HuH-7 (cell line): ENCODE measurements at places on chromosomes 2 and 18.
A peak's percentile ranks its signal among the peaks of the same experiment; 100 is the strongest.

DNA sequence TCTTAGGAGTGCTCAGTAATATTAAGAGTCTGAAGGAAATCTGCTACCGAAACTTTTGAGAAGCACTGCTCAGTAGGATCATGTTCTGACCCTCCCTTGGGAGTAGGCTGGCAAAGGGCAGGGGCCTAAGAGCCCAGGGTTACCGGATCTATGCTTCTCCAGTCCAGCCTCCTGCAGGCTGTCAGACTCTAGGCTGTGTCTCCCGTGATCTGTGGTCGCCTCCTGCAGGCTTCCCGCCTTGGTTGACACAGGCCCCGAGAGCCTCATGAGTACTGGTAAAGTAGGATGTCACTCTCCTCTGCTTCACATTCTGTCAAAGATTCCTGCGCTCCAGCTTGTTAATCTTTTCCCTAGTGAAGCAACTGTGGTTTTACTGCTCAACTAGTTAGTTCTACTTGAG, 647.8 kb upstream of the RAB6C start:
- DNase-seq = no peak

DNA sequence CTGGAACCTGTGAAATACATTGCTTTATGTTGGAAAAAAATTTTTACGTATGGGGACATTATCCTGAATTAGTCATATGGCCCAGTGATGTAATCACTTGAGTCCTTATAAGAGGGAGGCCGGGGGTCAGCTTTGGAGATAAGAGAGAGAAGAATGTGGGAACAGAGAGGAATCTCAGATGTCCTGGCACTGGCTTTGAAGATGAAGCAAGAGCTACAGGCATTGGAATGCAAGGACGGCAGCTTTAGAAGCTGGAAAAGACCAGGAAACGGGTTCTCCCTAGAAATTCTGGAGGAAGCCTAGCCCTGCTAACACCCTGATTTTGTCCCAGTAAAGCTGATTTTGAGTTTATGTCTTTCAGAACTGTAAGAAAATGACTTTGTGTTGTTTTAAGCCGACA, 1129.9 kb upstream of the GYPC start:
- DNase-seq = no peak

- no peak for DNase-seq
Measured at GRCh38 chr18:6576718-6577375, 152.7 kb upstream of the ARHGAP28 start.

DNA sequence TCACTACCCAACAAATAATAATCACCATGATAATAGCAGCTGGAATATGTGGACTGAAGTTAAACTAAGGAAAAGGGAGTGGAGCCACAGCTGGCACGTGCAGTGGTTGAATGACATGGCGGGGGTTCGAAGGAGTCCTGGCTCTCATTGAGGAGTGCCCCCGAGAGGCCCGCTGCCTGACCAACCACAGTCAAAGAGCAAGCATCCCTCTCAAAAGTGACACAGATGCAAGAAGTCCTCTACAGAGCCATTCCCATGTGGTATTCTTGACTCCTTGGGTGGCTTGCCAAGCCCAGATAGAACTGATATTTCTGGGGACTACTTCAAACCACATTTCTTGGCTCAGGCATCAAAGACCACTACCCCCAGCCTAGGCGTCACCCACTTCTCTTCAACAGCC, 405.1 kb downstream of the TNS1 start:
- DNase-seq = no peak

GRCh38 chr2:36545871-36546416, 52.0 kb downstream of the FEZ2 start:
- DNase-seq = no peak

DNA sequence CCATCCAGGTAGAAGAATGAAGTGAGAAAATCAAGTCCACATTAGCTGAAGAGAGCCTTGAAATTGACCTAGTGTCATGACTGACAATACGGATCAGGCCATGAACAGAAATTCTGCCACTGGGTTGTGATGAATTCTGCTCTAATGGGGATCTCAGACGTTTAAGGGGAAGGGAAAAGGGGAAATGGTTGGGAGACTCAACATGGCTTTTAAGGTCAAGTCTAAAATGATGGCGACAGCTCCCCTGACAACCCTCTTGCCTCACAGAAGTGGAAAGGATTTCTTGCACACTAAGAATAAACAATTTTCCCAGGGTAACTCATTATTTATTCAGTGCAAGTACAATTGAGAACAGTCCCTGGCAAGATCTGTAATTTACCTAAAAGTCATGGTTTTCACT, 302.5 kb upstream of the ACVR2A start:
- DNase-seq = no peak

GRCh38 chr18:2919600-2919999, 72.8 kb downstream of the EMILIN2 start:
- DNase-seq = no peak

DNA sequence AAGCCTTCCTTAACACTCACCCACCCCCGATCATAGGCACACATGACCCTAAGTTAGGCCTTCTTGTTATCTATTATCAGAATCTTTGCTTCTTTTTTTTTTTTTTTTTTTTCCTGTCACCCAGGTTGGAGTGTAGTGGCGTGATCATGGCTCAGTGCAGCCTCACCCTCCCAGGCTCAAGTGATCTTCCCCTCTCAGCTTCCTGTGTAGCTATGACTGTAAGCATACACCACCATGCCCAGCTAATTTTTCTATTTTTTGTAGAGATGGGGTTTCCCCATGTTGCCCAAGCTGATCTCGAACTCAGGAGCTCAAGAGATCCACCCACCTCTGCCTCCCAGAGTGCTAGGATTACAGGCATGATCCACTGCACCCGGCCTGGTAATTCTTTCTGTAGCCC, 328.7 kb downstream of the NR4A2 start:
- no peak for DNase-seq

- DNase-seq = no peak
Measured at GRCh38 chr2:131152074-131152473, 46.9 kb downstream of the PLEKHB2 start.

- no peak for DNase-seq
Measured at GRCh38 chr2:231127936-231128335, 3.1 kb upstream of the HTR2B start.

DNA sequence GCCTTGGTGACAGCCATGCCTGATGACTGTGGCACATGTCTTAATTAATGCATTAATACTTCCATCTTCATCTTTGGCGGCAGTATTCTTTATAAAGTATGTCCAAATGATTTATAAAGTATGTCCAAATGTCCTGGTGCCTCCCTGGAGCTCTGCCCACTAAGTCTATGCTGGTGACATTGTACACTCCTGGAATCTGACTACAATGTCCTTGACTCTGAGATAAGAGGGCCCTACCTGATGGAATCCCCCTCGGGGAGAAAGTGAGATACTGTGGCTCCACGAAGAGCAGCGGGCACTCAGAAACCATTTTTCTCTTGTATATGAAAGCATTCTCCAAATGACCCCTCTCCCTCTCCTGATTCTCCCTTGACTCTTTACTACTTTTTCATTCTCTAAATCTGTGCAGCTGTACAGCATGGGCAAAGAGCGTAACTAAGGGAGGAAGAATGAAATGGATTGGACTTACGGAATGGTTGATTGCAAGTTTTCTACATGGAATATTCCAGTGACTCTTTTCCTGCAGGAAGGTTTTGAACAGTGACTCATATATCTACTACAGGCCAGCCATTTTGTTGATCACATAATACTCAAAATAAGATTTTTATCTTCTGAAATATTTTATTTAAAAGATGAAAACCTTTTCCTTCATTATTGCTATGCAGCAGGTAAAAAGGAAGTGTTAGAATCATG, 17.3 kb downstream of the RAB12 start:
- DNase-seq = no peak

DNA sequence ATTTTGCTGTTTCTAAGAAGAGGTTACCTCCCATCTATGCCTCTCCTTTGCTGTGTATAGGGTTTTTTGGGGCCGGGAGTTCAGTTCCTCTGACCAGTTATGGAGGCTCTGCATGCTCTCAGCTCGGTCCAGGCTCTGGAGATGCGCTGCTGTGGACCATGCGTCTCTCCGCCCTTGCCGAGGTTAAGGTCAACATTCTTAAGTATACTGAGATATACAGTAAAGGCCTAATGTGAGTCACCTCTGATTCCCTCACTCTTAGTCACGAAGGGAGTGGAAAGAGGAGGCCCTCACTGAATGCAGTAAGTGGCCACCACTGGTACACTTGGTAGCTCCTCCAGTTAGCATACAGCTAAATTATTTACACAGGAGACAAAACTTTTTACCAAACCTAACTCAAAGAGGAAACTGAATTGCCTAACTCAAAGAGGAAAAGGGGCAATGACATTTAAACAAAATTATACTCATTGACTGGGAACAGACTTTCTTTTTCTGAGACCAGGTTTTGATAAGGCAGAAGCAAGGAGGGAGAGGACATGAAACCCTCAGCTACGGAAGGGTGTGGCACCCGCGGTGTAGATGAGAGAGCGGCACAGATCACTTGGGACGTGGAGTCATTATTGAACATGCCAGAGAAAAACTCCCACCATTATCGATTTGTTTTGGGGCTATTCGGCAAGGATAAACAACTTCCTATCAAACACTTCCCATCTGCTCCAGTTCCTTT, 98.7 kb downstream of the COPS8 start:
- no peak for DNase-seq

DNA sequence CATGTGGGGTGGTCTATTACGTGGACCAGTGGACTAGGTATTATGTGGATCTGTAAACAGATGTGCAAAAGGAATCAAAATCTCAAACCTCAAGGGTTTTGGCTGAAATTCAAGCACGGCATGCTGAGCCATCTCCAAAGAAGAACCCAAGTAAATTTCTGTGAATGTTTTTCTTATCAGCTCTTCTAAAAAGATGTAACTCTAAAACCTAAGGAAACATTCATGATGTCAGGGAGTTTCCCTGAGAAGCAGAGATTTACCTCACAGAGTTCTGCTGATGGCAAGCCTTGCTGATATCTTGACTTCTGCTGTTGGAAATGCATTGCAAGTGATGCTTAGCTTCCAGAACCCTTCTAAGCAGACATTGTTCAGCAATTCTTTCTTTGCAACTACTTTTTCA, 21.6 kb downstream of the DSG4 start:
- no peak for DNase-seq

- DNase-seq = peak; percentile 23
Measured at GRCh38 chr2:68251855-68252399, 405 bp downstream of the PPP3R1 start.

GRCh38 chr18:55000529-55000928, 41.3 kb upstream of the CCDC68 start:
- no peak for DNase-seq

DNA sequence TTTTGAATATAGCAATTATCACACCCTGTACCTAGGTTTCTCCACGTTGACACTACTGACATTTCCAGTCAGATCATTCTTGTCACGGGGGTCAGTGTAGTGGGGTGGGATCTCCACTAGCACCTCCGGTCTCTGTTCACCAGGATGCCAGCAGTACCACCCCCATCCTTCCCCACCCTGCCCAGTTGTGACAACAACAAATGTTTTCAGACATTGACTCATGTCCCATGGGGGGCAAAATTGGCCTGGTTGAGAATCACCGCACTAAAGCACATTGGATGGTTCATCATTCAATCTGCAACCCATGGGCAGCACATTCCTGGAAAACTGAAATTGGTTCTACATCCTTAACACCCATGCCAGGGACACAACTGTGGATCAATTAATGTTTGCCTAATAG, 32.3 kb downstream of the FEZ2 start:
- no peak for DNase-seq

- DNase-seq = no peak
Measured at GRCh38 chr18:76356666-76357065, 138.4 kb downstream of the ZNF516 start.

DNA sequence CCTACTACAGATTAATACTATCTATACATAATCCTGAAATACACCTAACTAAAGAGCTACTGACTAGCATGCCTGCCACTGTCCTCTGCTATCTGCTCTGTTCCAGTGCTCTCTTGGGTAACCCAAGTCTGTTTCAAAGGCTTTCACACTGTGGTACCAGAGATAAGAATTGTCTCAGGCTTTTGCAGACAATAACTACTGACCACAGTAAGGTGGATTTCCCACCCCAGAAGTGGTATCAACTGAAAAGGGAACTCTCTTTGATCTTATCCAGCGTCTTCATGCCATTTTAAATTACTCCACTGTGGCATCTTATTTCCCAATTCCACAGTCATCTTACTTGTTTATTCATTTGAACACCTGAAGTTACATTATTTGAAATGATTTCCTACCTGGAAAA, 190.2 kb downstream of the IKZF2 start:
- DNase-seq = no peak

- DNase-seq = no peak
Measured at GRCh38 chr18:68991286-68991685, 193.4 kb downstream of the CCDC102B start.

DNA sequence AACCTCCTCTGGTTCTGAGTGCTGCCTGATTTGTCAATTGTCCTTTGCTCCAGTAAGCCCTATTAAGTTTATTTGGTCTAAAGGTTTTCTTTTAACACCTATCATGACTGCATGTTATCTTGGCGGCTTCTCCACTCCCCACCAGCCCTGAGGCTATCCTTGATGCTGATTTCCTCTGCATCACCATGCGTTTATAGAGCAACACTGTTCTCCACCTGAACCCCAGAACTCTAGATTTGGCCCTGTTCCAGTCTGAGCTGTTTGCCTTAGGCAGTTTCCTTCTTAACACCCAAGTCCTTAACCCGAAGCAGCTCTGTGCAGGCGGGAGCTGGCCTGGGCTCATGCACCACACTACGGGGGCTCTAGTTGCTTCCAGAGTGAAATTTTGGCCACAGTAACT, 98.2 kb upstream of the NPAS2 start:
- no peak for DNase-seq
